ENCODE measurements at places on chromosomes 12 and 14.
A peak's percentile ranks its signal among the peaks of the same experiment; 100 is the strongest.

DNA sequence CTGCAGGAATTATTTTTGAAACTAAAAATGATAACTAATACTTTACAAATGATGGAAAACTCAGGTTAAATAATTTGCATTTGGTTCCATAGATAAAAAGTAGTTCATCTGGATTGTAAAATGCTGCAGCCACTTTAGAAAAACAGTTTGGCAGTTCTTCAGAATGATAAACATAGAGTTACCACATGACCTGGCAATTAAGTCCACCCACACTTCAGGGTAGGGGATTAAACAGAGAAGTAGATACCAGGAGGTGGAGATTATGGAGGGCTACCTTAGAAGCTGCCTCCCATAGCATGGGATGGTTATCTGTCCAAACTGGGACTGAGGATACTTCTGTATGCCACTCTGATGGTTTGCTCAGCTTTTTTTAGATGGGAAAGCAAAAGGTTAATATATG, 22.2 kb downstream of the ARF6 start:
- peak; percentile 49 for DNase-seq

GRCh38 chr12:56127888-56128669, at the start of gene ESYT1:
TSS of gene ESYT1 (plus strand) at chr12:56128267. CDS start at chr12:56128320, 53 bp downstream.
- DNase-seq, result peak; percentile 99

- DNase-seq, result no peak
Observed at GRCh38 chr12:67853204-67853603, 136.0 kb upstream of the IFNG-AS1 start.

DNA sequence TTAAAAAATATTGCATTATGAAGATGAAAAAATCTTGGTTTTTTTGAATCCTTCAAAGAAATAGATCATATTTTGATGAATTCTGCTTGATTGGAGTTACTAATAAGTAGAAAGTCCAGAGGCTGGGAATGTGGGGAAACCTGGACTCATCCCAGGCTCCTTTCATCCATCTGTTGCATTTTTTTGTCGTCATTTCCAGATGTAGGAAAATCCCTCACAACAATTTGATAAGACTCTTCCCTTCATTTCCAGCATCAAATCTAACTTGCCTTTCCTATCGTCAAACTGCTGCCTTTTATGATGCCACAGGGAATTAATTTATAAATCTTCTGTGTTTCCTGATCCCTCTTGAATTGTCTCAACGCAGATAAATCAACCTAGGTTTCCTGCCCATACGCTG, 211.6 kb downstream of the FBXL14 start:
- DNase-seq, result no peak

- no peak for DNase-seq
Observed at GRCh38 chr14:58826845-58827686, 189.3 kb downstream of the DACT1 start.

GRCh38 chr12:119829439-119829838, 47.7 kb downstream of the CIT start:
- no peak for DNase-seq

- no peak for DNase-seq
Observed at GRCh38 chr12:107282628-107283027, 189.3 kb upstream of the CRY1 start.

DNA sequence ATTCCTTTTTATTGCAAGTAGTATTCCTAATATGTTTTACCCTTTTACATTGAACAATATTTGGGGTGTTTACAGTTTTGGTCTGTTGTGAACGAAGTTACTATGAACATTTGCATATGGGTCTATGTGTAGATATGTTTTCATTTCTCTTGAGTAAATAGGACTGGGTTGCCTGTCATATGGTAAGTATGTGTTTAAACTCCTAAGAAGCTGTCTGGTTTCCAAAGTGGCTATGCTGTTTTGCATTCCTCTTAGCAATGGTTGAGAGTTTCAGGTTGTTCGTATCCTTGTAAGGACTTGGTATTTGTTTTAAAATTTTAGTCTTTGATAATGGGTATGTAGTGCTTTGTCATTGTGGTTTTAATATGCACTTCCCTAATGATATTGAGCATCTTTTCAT, 6.3 kb downstream of the METAP2 start:
- DNase-seq, result peak; percentile 7

GRCh38 chr12:96420277-96420835, 20.1 kb upstream of the CDK17 start:
- no peak for DNase-seq

- DNase-seq, result no peak
Observed at GRCh38 chr14:85186082-85186481, 343.9 kb upstream of the FLRT2 start.

DNA sequence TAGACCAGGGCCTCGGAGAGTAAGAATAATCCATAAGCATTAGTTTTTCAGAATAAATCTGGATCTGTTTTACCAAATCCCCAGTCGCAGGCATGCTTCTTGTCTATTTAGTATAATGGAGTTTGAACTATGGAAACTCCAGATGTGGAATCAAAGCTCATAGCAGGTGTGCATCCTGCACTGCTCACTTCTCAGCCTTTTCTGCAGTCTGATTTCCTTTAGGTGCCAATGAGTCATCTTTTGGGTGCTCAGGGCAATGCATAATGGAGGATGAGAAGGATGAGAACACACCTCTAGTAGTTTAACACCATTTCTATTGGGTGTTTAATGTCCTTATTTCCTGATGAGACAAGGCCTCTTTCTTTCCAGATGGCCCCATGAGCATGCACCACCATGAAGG, 961.2 kb downstream of the TMEM121 start:
- DNase-seq, result peak; percentile 66

DNA sequence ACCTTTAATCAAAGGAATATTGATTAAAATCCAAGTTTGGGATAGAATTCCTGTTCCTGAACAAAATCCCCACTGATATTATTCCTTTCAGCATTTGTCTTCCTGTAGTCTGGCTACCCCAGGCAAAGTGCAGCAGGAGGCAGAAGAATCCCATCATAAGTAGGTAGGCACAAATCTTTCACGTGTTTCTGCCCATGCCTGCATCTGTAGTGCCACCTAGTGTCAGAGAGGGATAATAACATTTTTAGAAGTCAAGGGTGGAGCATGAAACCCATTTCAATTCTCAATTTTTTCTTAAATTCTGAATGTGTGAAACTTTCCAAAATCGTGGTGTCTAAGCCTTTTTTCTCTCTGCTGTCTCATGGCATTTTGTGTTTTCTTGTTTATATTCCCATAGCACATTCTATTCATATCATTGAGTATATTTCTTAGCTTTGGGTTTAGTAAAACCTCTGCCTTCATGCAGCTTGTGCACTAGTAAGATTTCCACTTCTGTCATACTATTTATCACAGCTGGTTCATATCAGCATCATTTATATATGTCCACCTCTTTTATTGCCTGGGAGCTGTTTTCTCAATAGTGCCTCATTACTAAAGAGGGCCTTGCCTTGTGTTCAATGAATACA, 47.8 kb upstream of the RERG start:
- peak; percentile 45 for DNase-seq

GRCh38 chr12:38153737-38154061, 162.9 kb upstream of the ALG10B start:
- DNase-seq, result no peak

GRCh38 chr12:52789637-52790426, 6.1 kb downstream of the KRT3 start:
- DNase-seq, result no peak

- no peak for DNase-seq
Observed at GRCh38 chr12:80033448-80033847, 65.9 kb upstream of the OTOGL start.

DNA sequence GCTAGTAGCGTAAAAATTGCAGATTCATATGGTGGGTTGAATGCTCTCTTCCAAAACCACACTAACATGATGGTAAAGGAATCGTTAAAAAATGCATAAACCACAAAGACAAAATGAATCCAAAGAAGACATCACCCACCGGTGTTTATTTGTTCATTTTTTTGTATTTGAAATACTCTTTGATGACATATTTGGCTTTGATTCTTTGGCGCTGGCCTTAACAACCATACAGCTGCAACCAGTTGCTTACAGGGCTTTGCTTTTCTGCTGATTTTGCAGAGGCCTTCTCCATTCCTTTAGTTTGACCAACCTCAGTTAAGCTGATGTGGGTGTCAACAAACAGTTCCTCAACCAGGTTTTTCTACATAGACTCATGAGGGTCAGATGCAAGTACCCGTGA, 103.5 kb downstream of the CACNA1C start:
- no peak for DNase-seq

DNA sequence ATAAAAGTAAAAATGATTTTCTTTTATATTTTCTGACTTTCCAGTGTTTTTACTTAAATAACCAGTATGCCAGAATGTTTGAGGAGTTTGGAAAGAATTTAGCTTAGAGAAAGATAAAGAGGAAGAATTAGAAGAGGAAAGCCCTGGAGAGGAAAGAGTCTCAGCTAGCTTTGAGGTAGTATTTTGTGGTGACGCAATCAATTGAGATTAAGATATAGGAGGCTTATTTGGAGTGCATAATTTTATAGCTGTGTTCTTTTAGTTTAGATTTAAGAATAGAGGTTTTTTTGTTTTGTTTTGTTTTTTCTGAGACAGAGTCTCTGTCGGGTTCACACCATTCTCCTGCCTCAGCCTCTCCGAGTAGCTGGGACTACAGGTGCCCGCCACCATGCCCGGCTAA, 18.1 kb downstream of the CLEC2B start:
- no peak for DNase-seq

DNA sequence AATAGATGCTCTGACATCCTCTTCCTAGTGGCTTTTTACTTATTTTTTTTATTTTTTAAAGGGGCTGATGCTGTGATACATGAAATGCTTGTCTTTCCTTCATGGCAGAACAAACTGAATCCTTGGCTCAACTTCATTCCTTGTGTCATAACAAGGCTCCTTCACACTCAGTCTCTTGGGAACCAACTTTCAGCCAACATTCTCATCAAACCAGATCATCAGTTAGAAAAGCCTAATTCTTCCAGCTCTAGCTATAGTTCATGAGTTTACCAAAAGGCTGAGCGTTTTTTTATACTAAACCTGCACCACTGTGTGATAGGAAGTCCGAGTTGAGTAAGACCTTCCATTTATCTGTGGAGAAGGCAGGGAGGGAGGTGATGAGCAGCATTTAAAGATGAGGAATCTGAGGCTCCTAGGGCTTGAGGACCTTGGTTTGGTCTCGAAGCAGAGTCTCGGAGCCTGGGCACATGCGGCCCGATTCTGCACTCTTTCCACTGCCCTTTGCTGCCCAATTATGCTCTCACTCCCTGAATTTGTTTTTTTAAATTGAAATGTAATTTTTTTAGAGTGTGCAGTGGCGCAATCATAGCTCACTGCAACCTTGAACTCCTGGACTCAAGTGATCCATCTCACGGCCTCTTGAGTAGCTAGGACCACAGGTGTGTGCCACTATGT, 8.2 kb downstream of the GPRC5D start:
- no peak for DNase-seq

- DNase-seq, result peak; percentile 29
Observed at GRCh38 chr14:39266525-39266870, 32.8 kb downstream of the MIA2 start.

DNA sequence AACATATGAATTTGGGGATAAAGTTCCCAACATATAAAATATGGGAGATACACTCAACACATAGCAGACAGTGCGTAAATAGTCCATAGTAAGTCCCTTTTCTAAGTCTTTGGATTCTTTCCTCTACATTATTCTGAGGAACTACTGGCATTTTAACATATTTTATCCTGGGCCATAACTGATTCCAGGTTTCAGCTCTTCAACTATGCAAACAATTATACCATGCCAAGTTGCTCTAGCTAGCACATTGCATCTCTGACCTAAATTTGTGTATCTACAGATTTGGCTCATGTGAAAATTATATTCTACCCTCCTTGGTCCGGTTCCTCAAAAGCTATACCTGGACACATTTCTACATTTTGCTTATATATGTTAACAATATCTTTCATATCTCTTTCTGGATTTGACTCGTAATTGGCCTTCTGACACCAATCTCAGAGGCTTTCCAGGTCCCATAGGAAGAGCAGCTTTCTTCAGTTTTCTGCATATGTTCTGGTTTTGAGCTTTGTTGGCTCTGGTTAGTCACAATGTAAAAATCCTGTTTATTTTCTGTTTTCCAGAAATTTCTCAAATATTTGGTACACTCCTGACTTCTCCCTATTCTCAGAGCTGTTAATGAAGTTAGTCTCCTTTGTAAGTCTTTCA, 305.4 kb downstream of the BMP4 start:
- DNase-seq, result no peak

DNA sequence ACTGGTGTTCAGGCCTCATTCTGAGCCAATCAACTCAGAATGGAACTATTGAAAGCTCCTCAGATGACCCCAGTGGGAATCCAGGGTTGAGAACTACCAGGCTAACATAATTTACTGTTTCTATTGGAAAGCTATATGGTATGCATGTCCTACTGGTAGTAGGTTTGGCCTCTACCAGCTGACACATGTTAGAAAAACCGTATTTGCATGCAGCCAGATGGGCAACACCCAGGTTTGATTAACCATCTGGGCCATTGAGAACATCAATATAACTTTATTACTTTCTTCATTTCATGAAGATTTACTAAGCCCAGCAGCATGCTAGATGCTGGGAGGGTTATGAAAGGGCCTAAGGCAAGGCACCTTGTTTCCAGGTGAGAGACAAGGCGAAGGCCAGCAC, 181.4 kb upstream of the PARP11 start:
- no peak for DNase-seq

DNA sequence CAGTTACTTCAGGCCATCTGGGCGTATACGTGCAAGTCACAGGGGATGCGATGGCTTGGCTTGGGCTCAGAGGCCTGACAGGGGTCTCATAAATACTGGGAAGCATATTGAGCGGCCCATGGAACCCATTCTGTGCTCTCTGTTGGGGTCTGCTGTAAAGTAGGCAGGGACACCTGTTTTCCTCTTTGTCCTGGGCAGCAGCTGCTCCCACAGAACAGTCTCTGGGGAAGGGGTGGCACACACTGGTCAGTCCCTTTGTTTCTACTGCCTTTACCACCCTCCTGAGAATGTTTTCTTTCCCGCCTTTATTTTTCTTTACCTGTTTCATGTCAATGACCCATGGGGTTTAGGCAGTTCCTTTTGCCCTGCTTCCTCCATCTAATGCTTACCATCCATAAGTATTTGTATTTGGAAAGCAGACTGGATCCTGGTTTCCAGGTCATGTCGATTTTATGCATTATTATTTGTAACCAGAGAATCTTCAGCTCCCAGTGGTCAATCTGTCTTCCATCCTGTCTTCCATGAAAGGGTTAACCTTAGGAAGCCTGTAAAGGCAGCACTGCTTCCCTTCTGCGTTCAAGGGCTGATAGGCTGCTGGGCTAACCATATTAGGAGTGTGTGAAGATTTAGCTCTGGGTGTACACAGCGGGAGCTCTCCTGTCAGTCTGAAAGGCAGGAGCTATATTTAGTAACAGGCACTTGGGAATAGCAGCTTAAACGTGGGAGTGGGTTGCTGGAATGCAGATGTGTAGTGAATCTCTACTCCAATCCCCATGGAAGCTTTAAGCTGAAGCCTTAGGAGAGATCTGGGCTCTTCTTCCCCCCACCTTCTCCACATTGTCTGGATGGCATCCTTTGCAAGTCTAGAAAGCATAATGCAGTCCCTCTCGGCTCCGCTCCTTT, 124.0 kb downstream of the DYRK2 start:
- DNase-seq, result peak; percentile 10

DNA sequence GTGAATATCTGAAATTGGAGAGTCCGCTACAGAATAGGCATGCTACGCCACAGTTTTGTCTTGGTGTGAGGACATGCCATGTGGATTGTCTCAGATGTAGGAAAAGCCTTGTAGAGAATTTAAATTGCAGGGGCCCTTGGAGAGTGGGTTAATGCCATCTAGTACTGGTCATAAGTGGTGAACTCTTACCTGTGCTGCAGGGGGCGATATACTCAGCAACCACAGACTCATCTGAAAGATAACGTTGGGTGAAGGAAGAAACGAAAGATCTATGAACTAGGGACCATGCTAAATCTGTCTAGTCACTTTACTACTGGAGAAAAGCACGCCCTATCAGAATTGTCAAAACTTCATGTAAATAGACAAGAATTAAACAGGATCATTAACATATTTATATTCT, 33.7 kb upstream of the A2M start:
- no peak for DNase-seq

All from NCI-H2029 (cell line).